ENCODE measurements at places on chromosomes 16 and 17.

- DNase-seq: no peak
Measured at GRCh38 chr17:20200016-20200795, 191.0 kb downstream of the SPECC1 start.

DNA sequence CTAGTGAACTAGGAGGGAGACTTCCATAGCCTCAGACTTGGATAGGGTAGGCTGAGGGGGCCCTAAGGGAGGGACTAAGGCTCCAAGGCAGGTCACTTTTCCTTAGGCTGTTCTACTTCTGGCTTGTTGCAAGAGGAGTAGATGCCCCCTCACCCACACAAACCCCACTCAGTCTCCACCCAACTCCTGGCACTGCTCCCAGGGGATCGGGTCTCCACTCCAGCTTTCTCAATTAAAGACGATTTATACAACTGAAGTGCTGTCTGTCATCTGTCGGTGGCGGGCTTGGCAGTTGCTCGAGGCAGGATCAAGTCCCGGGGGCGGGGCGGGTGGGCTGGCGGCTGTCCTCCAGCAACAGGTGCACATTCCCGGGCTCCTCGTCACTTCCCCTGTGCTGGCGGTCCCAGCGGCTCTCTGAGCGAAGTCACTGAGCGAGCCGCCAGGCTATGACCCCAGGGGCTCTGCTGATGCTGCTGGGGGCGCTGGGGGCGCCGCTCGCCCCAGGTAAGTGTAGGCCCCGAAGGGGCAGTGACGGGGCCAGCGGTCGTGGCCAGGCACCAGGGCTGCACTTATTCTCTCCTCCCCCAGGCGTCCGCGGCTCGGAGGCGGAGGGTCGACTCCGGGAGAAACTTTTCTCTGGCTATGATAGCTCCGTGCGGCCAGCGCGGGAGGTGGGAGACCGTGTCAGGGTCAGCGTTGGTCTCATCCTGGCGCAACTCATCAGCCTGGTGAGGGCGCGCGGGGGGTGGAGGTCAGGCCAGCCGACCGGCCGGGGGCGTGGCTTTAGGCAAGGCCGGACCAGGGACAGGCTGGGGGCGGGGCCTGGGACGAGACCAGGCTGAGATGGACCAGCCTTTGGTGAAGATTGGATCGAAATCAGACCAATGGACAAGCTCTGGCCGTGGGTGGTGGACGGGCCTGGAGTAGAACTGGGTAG is at the start of gene CHRNB1:
Gene CHRNB1 (plus strand): TSS at position 380 of the 937 bp plus-strand sequence. CDS start 67 bp downstream, at position 447.
- no peak for DNase-seq

- DNase-seq: no peak
Measured at GRCh38 chr17:37083456-37083855, 134.7 kb downstream of the AATF start.

DNA sequence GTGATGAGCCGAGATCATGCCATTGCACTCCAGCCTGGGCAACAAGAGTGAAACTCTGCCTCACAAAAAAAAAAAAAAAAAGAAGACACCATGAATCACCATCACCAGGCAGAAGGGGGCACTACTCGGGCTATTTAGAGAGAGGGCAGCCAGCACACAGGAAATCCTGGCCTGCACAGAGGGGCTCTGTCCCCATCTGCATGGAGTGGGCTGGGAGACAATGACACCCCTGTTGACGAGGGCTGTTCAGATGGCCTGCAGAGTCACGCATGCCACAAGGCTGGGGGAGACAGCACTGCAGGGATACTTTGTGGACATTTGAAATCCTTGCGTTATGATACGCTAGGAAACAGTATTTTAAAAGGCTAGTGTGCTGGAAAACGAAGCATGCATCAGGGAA is 48.3 kb downstream of the CUEDC1 start:
- DNase-seq: no peak

DNA sequence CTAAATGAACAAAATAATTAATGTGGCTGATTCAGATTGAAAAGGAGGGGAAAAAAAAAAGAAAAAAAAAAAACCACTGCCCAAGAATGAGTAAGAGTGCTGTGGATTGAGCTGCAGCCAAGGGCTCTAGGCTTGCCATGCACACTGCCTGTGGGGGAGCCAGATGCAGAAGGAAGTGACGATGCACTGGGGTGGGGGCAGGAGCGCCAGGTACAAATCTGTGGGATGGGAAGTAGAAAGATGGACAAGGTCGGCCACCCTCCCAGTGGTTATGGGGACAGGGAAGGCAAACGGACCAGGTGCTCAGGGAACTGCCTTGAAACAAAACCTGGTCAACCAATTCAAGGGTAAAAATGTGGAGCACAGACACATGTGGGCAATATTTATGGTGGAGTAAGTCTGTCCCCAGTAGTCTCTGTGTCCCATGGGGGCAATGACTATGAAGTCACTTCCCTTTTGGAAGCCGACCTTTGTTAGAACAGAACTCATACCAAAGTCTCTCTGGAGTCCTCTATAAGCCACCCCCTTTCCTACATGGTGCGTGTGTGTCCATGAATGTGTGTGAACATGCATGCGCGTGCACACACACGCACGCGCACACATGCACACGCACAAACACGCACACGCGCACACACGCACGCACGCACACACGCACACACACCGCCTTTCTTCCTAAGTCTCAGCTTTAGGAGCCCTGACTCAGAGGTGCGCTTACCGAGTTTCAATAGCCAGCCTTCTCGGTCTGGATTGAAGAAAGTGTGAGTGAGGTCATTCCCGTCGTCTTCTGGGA is 84.3 kb downstream of the CYTH1 start:
- no peak for DNase-seq

DNA sequence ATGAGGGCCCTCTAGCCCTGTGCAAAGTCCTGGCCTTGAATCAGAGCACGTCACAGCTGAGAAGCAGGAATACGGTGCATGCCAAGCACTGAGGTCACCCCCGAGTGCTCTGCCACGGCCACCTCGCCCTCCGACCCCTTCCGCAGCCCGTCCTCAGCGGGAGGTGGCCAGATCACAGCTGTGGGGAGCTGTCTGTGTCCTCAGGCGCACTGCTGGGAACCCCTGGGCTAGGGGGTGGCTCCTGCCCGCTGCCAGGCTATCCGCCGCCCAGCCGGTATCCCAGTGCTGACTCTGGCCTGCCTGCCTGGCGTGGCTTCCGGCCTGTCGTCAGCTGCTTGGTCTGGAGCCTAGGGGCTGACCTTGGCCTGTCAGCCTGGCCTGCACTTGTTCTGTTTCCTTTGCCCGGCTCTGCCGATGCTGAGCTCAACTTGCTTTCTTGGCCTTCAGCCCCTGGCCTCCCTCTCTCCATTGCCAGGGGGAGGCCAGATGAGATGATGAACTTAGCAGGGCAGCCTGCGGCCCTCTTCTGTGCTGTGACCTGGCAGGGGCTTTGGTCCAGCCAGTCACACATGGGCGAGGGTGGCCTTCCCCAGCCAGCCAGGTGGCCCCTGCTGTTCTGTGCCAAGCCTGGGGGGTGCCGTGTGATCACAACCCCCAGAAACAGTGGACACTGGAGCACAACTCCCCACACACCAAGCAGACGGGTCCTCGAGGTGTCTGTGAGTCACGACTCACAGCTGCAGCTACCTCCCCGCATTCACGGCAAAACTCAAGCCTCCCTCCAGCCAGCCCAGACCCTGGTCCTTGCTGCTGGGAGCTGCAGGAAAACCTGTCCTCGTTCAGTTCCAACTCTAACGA is 77.3 kb downstream of the ZDHHC7 start:
- no peak for DNase-seq

- DNase-seq: no peak
Measured at GRCh38 chr17:78358538-78359320, 1.1 kb downstream of the SOCS3 start.

DNA sequence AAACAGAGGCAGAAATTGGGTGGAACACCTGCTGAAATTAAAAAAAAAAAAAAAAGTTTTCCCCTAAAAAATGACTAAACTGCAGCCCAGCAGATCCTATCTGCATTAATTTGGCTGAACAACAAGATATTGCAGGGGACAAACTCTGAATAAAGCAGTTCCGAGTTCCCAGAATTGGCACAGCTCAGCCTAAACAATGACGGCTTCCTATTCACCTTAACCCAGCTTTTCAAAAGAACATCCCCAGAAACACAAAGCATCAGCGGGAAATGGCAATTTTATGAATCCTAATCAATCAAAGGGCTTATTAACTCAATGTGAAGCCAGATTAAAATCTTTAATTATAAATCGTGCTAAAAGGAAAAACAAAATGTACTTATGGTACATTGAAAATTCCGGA is 497.8 kb upstream of the ZFHX3 start:
- no peak for DNase-seq

DNA sequence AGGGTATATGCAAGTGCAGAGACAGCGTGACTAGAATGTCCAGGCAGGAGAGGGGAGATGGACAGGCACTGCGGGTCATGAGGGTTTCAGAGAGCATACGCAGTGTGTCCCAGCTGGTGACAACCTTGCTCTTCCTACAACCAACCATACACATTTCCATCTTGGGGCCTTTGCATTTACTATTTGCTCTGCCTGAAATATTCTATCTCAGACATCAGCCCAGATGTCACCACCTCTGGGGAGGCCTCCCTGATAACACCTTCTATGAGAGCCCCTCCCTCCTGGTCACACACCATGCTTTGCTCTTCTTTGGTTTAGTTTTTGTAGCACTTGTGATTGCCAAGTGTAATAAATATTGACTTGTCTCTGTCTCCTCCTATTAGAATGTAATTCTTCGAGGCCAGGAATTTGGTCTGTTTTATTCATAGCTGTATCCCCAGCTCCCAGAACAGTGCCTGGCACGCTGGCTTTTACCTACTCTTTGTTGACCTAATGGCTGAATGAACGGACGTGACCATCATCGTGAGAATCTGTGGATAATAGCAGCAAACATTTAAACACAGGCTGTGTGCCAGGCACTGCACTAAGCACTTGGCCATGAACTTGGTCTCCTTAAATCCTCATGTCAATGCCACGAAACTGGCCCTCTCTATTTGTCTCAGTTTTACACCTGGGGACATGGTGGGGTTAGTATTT is 51.9 kb downstream of the PLCG2 start:
- no peak for DNase-seq
